NCI-H748 treated with DMSO at 0.1 percent for 48 hours (cell line): ENCODE measurements at places on chromosomes 12 and 14.

DNA sequence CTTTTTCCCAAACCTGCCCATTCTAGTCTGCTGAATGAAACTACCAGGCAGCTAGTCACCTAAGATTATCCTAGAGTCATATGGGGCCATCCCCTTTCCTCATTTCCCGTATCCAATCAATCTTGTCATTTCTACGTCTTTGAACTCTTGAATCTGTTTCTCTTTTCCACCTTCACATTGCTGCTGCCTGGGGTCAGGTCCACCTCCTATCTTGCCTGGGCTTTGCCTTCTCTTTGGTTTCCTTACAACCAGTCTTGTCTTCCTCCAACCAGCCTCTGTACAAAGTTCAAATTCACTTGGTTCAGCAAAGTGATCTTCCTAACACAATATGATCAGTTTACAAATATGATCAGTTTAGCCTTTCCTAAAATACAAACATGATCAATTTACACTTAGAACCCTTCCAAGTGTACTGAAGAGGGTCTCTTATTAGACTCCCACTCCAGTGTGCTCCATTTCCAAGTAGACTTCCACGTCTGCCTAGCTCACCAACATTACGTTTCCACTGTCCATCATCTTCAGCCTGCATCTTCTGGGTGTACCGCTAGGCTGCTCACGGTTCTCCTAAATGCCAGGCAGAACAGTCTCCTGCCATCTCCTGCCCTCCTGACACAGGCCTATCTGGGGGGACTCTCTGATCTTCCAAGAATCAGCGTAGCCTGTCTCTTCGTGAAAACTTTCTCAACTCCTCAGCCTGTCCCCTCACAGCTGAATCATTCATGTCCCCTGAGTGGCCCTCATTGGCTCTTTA is 4.1 kb upstream of the ACVR1B start:
- DNase-seq, result no peak

DNA sequence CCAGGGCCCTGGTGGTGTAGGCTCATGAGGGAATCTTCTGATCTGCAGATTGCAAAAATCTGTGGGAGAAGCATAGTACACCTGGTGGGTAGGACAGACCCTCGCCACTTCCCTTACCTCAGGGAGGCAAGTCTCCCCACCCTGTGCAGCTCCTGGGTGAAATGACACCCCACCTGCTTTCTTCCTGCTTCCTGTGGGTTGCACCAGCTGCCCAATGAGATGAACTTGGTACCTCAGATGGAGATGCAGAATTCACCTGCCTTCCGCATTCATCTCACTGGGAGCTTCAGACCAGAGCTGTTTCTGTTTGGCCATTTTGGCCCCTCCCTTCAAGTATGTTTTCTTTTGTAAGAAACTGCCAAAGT is 4.7 kb downstream of the CLEC2D start:
- no peak for DNase-seq

- DNase-seq, result no peak
Observed at GRCh38 chr14:68081489-68081888, 261.9 kb downstream of the RAD51B start.

DNA sequence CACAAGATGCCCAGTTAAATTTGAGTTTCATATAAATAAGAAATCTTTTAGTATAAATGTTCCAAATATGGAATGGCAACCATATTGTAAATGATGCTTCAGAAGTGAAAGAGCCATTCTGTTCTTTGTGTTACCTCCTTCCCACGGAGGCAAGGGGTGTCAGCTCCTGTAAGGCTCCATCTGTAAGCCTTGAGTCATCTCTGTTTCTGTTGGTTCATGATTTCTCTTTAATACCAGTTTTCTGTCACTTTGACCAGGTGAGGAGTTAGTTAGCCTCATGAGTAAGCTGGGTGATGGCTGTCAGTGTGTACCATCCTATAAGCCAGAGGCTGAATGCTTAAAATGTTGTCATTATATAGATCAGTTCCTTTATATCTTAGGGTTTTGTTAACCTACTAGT is 61.9 kb downstream of the TMEM30B start:
- no peak for DNase-seq

GRCh38 chr12:23948291-23948690 is 1.2 kb downstream of the SOX5 start:
- DNase-seq, result no peak

DNA sequence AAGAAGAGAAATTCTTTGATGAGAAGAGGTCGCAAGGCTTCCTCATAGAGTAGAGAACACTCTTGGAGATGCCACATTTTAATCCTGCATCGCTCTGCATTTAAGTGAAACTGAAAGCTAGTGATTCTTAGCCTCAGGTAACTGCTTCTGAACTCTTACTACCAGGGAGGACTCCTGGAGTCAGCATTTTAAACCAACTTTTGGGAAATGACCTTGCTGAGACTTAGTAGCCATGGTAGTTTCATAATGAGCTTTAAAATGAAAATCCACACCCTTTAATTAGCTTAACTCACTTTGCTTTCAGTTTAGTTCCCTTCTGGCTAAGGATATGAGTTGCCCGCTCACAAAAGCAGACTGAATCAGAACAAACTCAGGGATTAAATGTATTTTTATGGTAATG is 80.3 kb downstream of the SYNE2 start:
- DNase-seq, result no peak

- no peak for DNase-seq
Observed at GRCh38 chr14:23025151-23025814, 9.4 kb downstream of the PSMB5 start.

GRCh38 chr12:92136026-92136730 is 9.5 kb downstream of the BTG1 start:
- DNase-seq, result no peak

DNA sequence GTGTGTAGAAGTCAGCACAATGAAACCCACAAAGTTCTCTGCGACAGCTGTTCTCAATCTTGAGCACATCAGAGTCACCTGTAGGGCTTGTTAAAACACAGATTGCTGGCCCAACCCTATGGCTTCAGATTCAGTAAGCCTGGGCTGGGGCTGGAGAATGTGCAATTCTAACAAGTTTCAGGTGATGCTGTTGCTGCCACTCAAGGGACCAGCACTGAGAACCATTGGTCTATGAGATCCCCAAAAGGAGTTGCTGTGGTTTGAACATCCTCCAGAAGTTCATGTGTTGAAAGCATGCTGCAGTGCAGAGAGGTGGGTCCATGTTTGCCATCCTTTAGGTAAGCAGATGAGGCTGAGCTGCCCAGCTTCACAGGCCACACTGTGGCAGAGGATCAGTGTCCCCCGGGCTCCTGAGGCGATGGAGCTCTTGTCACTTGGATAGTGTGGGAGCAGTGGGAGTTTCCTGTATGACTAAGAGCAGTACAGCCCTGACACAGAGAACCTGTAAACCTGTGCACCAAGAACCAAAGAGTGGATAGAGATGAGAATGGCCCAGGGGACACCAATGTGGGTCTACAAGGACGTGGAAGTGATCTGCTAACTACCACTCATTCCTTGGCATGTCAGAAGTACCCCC is 8.0 kb upstream of the RTRAF start:
- DNase-seq, result no peak

DNA sequence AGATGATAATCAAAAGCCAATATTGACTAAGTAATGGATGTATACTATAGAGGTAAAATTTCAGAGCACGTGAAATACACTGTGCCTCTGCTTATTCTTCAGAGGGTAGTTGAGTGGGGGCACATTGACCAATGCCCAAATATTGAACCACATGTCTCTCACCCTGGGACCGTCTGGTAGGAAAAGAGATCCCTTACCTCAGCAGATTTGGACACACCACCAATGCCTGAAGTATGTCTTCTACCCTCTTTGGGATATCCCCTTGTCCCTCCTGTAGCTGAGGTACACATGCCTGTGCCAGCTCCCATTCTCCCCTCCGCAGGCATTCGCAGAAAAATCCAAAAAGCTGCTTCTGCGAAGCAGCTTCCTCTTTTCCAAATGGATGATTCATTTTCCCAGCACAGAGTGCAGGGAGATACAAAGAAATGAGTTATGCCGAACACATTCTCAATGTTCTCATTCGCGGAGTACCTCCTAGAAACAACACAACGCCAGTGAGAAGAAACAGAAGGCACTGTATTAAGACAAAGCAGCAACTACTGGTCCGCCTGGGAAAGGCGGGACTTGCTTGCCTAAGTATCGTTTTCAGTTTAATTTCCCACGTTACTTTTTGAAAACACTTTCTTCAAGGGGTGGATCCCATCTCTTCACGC is 691 bp downstream of the ZFYVE26 start:
- DNase-seq, result peak; percentile 31

GRCh38 chr12:123293178-123293760 is 21.6 kb upstream of the CDK2AP1 start:
- no peak for DNase-seq

- no peak for DNase-seq
Observed at GRCh38 chr14:101313268-101313667, 248.0 kb upstream of the DIO3 start.

DNA sequence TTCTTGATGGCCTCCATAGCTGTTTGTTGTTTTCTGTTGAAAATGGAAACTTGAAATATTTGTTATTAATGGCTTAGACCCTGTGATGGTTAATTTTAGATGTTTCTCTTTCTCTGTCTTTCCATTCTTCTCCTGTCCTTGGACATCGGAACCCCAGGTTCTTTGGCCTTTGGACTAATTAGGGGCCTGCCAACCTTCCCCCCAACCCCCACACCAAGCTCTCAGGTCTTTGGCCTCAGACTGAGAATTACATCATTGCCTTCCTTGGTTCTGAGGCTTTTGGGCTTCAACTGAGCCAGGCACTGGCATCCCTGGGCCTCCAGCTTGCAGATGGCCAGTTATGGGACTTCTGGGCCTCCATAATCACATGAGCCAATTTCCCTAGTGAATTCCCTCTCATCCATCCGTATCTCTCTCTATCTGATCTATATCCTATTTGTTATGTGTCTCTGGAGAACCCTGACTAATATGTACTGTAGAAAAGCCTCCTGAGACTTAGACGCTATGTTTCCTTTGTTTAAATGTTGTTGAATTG is 71.6 kb downstream of the FGD4 start:
- DNase-seq, result no peak

DNA sequence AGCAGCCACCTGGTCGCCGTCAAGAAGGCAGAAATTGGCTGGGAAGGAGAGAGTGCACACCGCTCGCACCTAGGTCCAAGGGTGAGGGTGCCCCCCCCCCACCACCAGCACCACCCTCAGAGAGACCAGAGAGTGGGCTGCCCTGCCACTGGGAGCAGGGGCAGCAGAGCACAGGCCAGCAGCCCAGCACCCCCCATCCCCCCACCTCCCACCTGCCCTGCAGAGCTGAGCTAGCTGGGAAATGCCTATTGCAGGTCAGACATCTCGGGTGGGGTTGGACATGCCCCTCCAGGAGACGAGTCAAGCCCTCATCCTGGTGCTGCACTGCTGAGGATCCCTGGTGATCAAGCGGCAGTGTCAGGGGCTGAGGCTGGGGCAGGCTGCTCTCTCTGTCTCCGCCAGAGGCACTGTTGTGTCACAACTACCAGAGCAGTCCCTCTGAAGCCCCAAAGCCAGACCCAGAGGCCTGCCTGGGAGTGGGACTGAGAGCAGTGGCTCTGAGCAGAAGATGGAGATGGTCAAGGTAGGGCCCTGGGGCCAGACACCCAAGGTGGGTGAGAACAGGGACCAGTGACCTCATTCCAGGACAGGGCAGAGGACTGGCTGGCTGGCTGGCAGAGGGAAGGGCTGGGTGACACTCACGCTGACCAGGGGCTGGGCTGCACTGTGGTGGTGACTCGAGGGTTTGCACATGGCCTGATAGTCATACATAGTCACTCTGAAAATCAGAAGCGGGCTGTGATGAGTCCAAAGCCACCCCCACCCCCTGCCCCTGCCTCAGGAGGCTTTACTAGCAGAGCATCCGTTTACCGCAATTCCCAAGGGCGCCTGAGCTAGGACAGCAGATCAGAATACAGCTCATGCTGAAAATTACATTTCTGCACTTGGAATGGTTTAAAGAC is 19.7 kb upstream of the LRTM2 start:
- DNase-seq, result peak; percentile 4

DNA sequence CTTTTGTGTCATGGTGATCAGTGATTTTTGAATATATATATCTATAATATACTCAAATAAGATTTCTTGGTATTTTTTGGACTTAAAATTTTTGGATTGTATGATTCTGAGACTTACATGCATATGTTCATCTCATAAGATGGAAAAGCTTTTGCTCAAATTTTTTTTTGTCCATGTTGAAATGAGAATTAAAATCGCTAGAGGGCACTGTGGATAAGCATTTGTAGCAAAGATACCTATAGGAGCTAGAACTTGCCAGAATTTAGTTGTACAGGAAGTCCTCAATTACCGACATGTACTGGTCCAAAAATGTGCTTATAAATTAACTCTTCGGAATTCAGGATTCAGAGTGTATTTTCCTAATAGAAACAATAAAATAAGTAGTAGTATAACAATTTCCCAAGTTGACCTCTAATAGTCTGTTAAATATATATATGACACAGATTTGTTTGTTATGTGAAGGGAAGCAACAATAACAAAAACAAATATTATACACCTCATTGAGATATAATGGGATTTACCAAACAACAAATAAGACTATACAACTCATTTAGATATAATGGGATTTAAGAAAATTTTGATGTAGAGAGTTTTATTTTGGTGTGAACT is 179.6 kb downstream of the TMEM117 start:
- peak; percentile 44 for DNase-seq

DNA sequence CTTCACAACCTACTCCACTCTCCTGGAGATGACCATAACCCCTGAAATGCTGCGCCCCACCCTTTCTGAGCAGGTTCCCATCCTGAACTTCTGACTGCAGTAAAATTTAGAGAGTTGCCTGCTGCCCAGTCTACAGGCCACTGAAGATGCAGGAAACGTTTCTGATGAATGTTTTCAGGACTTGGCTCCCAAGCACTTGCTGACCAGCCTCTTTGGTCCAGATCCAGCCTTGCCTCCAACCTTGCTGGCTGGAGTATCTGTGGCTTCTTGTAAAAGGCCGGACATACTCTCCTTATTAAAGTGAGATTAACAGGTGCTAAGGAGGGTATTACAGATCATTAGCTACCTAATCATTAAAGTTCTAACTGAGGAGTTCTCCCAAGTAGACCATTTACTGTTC is 70.3 kb upstream of the STXBP6 start:
- DNase-seq, result no peak

GRCh38 chr12:120263748-120264085 is 1.8 kb downstream of the PXN start:
- no peak for DNase-seq

- DNase-seq, result no peak
Observed at GRCh38 chr14:102333795-102334705, 14.5 kb downstream of the ZNF839 start.

GRCh38 chr12:92550254-92550653 is 152.5 kb upstream of the PLEKHG7 start:
- DNase-seq, result no peak

DNA sequence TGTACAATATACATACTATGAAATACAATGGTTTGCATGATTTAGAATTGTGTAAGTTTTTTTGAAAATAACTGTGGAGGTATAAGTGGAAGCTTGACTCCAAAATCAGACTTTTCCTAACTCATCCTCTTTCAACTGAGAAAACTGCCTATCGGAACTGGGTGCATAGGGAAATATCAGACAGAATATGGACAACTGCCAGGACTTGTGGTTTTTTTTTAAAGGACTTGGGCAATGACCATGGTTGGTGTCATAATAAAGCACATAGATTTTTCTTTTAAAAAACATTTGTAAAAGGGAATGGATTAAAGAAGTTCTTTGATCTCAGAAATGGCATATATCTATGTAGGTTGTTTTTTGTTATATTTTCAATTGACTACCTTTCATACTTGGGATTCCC is 53.3 kb upstream of the LRRK2 start:
- DNase-seq, result no peak

GRCh38 chr12:132164426-132164825 is 20.2 kb downstream of the NOC4L start:
- DNase-seq, result no peak

- DNase-seq, result no peak
Observed at GRCh38 chr12:10102322-10102721, 3.5 kb upstream of the CLEC1A start.
